ENCODE measurements at places on chromosomes 4 and X.

DNA sequence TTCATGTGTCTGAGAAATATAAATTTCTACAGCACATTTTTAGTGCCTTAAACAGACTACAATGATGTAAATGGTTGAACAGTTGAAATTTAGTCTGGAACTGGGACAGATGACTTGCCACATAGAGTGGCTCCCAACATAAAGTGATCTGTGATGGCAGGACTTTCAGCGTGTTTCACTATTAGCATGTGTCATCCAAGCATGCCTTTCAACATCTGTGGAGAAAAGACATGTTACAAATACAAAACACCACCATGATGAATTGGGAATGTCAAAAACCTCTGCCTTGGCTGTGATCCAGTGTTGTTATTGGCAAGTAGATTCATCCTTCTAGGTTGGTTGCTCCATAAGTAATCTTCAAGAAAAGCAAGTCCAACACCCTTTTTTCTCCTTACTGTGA is 348.7 kb downstream of the MAPK10 start:
- DNase-seq = peak; percentile 93

- no peak for DNase-seq
Measured at GRCh38 chrX:17697191-17697590, 40.1 kb upstream of the SCML1 start.

- no peak for DNase-seq
Measured at GRCh38 chrX:10564484-10564883, 55.9 kb downstream of the MID1 start.

DNA sequence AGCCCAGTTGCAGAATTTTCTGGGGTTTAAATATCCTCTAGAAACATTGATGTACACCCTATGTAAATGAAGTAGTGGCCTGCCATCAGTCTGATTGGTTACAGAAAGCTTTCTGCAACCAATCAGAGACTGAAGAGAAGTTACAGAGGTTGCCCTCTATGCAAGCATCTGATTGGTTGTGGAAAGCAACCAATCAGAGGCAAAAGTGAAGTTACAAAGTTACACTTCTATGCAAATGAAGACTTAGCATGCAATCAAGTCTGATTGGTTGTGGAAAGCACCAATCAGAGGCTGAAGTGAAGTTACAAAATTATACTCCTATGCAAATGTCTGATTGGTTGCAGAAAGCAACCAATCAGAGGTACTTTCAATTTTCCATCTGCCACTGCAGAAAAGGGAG is 51.9 kb upstream of the USP9X start:
- no peak for DNase-seq

DNA sequence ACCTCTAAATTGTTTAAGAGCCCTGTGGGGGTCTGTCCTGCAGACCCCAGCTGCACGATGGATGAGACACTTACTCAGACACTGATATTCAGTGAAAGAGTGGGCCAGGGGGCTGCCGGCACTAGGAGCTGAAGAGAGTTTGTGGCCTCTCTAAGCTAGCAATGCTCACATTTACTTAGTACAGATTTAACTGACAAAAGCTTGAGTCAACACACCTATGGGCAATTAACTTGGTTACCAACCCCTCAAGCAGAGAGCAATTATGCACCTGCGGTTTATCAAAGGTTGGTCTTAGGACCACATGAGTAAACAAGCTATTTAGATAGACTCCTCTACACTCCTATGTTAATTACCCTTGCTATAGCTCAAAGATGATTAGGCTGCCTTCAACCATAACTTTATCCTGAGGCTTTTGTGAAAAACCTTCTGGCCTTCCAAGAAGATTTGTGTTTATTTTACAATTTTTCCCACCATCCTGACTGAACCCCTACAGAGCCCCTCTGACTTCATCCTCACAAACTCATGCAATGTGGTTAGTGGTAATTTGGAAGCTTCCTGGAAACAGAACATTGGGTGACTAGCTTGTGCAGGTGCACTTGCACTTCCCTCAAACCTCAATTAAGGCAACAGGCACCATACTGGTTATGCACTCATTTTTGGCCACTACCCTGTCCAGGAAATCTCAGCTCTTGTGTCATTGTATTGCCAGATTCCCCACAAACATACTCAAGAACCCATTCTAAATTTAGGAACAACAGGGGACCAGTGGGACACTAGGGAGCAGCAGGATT is 234.4 kb upstream of the ITM2A start:
- no peak for DNase-seq

DNA sequence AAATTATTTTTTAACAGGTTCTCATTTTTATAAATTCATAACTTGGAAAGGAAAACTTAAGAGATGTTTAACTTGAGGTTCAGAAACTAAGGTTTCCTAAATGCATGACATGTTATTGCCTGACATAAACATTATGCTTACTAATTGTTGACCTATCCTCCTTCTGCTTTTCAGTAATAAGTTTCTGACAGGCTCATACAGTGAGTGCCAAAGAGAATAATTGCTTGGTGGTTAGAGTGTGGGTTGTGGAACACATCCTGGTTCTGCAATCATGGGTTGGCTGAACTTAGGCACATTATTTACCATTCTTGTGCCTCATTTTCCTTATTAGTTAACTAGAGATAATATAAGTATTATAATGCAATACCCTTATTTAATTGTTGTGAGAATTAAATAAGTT is 56.5 kb downstream of the BMPR1B start:
- no peak for DNase-seq

DNA sequence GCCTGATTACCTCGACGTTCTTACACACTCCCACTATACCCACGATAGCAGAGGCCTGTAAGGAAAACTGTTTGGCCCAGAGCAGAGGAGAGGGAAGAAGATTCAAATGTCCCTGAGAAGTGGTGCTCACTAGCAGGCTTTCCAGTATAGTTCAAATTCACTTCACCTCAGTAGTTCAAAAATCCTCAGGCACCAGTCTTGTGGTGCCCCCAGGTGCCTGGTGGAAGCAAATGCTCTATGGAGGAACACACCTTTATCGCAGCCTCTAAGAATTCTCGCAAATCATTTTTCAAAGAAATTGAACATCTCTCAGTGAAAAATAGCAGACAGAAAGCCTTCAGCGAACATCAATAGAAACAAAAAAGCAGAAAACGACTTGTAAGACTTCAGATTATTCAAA is 12.2 kb upstream of the MTMR1 start:
- DNase-seq = peak; percentile 24

DNA sequence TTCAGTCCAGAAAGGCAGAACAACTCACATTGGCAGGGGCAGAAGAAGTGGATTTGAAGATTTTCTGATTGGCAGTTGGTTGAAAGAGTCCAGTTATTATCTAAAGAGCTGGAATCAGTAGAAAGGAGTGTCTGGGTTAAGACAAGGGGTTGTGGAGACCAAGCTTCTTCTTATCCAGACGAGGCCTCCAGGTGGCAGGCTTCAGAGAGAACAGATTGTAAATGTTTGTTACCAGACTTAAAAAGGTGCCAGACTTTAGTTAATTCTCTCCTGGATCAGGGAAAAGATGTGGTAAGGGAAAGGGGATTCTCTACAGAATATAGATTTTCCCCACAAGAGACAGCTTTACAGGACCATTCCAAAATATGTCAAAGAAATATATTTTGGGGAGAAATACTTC is 36.7 kb upstream of the TLR3 start:
- DNase-seq = no peak

DNA sequence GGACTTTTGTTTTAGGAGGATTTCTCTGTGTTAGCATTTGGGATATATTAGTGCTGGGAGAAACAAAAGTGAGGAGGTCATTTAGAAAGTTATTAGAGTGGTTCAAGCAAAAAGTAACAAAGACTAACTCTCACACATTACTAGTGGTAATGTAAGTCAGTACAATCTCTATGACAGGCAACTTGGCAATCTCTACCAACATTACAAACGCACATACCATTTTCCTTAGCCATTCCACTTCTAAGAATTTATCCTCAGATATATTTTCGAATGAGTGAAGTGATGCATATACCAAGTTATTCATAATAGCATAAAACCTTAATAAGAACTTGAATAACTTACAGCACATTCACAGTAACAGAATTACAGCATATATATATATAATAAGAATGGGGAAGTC is 146.2 kb downstream of the PRSS12 start:
- no peak for DNase-seq

- no peak for DNase-seq
Measured at GRCh38 chrX:153926552-153926857, 441 bp upstream of the ARHGAP4 start.

GRCh38 chr4:101065935-101066485 is 281.3 kb downstream of the PPP3CA start:
- no peak for DNase-seq

DNA sequence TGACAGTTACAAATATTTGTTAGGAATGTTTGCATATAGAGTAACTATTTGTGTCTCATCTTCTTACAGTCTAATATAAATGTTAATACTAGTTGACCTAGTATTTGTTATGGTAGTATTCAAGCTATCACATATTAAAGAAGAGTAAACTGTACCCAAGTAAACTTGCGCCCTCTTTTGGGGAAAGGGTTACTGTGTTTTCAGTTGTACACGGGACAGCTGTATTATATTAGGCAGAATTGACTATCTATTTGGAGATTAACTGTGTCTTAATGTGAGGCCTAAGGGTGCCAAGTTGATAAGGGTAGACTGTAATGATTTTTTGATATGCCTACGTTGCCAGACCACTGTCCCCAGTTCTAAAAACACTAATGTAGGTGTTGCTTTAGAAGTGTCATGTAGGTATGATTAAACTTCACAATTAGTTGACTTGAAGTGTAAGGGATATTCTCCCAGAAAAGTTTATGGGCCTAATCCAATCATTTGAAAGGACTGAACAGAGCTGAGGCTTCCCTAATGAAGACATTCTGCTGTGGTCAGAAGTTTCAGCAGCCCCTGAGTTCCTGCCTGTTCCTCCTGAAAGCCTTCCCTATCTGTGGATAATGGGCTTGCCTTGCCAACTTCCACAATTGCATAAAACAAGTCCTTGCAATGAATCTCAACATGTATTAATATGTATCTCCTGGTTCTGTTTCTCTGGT is 172.8 kb upstream of the CXCL13 start:
- DNase-seq = no peak

DNA sequence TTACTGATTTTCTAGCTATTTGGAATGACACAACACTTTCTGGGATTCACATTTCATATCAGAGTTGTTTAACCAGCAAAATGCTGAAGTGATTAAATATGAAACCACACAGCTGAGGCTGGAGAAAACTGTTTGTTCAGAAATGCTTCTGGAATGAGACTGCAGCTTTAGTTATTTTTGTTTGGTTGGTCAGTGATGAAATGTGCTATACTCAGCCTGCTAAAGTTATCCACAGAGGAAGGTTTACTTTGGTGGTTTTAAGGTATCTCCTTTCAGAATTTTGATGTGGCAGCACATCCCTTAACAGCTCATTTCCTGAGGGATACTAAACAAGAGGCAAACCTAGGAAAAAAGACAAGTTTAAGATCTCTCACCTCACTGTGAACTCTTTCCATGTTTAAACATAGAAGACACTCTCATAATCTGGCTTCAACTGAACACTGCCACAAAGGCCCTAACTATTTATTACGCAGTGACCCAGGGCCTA is 106.6 kb upstream of the PDE5A start:
- peak; percentile 97 for DNase-seq

DNA sequence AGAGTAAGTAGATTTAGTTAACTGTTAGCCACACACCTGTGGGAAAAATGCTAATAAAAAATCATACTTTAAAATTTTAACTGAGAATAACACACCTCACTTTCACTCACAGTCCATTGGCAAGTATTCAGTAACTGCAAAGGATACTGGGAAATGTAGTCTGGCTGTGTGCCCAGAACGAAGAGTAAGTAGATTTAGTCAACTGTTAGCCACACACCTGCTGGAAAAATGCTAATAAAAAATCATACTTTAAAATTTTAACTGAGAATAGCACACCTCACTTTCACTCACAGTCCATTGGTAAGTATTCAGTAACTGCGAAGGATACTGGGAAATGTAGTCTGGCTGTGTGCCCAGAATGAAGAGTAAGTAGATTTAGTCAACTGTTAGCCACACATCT is 178.4 kb upstream of the NWD2 start:
- no peak for DNase-seq

GRCh38 chrX:119686087-119686691 is 6.8 kb downstream of the SEPTIN6 start:
- DNase-seq = no peak

GRCh38 chr4:76272073-76272472 is 20.6 kb downstream of the FAM47E start:
- DNase-seq = no peak

GRCh38 chr4:174394915-174395314 is 111.2 kb downstream of the CEP44 start:
- DNase-seq = peak; percentile 75

DNA sequence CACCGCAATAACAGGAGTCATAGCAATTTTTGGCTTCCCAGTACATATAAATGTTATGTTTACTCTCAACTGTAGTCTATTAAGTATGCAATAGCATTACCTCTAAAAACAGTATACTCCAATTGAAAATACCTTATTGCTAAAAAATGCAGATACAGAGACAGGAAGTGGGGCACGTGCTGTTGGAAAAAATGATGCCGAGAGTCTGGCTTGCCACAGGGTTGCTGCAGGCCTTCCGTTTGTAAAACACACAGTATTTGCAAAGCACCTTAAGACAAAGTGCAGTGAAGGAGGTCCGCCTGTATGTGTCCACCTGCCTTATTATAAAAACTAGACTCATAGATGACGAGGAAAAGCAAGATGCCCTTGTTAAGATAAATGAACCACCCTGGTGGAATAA is 23.5 kb downstream of the CD99 start:
- no peak for DNase-seq

DNA sequence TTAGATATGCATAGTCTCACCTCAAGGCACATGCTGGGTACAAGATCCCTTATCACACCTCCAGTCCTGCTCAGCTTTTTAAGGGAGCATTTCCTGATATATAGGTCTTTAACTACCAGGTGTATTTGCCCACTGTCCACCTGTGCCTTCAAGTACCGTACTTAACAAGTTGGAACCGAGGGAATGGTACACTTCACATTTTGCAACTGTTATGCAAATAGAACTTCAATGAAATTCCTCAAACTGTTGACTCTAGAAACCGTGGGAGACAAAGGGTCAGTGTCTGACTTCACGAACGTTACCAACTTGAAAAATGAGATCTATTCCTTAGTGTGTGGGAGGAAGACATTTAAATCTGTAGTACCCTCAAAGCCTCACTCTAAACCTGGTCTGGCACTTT is 5.2 kb downstream of the TRIM2 start:
- DNase-seq = no peak

- no peak for DNase-seq
Measured at GRCh38 chr4:95544113-95545103, 4.4 kb downstream of the UNC5C start.

DNA sequence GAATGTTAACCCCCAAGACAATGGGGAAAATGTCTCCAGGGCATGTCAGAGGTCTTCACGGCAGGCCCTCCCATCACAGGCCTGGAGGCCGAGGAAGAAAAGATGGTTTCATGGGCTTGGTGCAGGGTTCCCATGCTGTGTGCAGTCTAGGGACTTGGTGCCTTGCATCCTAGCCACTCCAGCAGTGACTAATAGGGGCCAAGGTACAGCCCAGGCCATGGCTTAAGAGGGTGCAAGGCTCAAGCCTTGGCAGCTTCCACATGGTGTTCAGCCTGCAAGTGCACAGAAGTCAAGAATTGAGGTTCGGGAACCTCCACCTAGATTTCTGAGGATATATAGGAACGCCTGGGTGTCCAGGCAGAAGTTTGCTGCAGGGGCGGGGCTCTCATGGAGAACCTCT is 50.6 kb downstream of the BMP3 start:
- DNase-seq = no peak
